CD4-positive, alpha-beta T cell (primary cell): ENCODE measurements at places on chromosomes 3 and 15.

- DNase-seq = no peak
Measured at GRCh38 chr15:56812221-56812620, 78.9 kb upstream of the ZNF280D start.

DNA sequence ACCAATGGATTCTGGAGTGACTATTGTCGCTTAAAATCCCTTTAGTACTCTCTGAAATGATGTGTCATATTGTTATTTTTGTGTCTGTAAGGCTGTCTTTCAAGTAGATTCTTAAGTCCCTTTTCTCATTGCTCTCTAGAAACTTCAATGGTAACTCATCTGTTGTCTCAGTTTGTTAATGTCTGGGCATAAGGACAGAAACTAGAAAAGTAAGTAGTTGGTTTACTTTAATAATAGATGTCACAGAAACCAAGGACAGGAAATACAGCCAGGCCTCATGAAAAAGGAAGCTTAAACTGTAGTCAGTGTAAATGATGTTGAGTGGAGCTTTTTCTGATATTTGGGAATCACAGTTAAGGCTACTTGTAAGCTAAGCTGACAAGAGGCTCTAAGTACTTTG lies 730.2 kb upstream of the DPPA4 start:
- no peak for DNase-seq

DNA sequence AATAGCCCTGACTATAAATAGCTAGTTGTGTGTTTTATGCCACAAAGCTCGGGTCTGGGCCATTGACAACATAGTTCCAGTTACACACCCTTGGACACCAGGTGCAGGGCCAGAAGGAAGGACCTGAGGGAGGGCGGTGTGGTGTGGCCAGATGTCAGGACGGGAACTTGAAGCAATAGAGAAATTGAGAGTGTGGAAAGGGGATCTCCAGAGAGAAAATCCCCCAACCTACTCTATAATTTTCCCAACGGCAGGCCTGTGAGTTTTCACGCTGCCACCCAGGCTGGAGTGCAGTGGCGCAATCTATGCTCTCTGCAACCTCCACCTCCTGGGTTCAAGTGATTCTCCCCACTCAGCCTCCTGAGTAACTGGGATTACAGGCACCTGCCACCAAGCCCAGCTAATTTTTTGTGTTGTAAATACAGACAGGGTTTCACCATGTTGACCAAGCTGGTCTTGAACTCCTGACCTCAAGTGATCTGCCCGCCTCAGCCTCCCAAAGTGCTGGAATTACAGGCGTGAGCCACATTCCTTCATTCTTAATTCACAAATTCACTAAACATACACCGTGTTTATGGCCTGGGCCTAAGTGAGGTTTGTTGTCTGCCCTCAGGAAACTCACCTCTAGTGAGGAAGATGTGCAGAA lies 70.8 kb upstream of the KLF13 start:
- no peak for DNase-seq

- no peak for DNase-seq
Measured at GRCh38 chr3:157578181-157578580, 75.0 kb upstream of the VEPH1 start.

DNA sequence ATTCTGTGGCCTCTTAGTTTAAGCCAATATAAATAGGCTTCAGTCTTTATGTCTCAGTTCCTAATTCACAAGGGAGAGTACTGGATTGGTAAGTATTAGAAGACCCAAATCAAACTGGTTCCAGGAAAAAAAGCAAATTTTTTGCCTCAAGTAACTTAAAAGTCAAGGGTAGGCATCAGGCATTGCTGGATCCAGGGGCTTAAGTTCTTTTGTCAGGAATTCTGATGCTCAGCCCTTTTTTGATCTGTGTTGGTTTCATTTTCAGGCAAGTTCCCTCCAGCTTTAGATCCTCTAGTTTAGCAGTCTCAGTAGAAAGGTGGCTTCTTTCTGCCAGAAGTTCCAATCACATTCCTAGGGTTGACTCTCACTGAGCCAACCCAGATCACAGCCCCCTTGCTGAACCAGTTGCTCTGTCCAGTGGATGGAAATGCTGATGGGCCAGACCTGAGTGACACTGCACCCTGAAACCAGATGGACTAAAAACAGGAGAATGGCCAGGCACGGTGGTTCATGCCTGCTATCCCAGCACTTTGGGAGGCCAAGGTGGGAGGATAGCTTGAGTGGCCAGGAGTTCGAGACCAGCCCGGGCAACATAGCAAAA lies 253.5 kb downstream of the SHQ1 start:
- DNase-seq = no peak

- DNase-seq = no peak
Measured at GRCh38 chr15:58908550-58909309, 24.7 kb downstream of the SLTM start.

DNA sequence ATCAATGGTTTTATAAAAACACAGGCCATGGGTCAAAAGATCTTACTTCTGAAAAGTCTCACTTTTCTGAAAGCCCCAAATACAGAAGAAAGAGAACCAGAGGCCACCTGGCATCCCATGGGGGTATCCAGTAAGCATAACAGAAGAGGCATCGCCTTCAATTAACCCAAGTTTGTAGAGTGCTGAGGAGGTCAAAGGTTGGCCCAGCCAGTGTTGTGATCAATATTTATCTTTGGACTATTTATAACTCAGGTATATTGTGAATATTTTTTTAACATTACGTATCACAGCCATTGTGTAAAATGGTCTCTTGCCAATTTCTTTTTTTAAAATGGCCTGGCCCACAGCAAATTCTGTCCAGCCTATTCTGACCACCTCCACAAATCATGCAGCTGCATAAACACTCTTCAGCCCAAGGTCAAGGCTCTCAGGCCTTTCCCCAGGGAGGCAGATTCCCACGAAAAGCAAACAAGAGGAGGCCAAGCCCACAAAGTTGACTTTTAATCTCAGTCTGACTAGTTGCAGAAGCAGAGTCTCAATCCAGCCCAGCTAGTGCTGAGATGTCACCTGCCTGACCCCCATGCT lies 26.2 kb upstream of the SPTBN5 start:
- DNase-seq = no peak

DNA sequence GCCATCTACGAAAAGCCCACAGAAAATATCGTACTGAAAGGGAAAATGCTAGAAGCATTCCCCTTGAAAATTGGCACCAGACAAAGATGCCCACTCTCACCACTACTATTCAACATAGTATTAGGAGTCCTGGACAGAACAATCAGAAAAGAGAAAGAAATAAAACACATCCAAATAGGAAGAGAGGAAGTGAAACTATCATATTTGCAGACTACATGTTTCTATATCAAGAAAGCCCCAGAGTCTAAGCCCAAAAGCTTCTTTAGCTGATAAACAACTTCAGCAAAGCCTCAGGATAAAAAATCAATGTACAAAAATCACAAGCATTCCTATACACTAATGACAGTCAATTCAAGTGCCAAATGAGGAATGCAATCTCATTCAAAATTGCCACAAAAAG lies 15.6 kb downstream of the OR5K3 start:
- DNase-seq = no peak

DNA sequence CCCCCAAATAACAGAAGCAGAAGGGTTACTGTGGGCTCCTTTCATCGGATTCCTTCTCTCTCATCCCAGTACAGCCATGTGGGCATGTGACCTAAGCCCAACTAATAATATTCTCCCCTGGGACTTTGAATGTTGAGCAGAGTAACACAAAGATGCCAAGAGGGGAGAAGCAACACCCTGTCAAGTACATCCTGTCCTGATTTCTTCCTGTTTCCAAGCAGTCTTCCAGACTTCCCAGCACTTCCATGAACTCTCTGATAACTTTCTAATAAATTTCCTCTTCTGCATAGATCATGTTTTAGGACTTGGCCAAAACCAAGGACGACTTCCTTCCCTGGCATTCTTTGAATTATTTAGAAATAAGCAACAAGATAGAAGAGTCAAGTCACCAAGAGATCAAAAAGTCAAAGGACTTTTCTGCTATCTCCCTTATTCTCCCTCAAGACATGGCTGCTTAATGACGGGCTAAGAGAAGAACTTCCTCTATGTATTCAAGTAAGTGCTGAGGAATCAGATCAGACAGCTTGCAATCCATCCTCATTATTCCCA lies 37.9 kb downstream of the CRYGS start:
- no peak for DNase-seq

DNA sequence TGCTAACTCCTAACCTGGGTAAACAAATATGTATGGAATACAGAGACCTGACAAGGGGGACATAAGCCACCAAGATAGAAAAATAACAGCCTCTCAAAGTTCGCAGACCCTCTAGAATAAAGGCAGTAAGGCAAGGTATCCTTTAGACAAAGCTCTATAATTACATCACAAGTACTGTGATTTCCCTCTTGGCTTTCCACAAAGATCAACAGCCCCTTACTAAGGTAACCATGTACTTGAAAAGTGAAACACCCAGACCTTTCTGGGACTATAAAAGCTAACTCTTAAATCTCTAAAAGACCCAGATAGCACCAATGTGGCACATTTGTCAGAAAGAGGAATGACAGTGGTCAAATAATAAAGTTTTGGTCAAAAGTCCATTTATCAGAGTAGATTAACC lies 51.9 kb downstream of the TBL1XR1 start:
- no peak for DNase-seq

DNA sequence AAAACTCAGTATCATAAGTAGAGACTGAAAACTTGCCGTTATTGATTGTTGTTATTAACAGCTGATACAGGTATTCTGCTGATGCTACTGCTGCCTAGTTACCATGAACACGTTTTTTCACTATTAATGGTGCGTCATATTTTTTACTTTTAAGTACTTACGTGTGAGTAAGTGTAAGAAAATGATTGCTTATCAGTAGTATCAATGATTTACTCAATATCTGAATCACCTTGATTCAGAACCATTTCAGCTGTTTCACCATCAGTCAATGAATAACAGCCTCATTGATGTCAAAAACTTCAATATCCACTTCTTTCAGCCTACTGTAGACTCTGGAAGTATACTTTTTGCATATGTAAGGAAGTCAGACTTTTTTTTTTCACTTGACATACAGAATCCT lies 4.7 kb downstream of the CCR8 start:
- no peak for DNase-seq

DNA sequence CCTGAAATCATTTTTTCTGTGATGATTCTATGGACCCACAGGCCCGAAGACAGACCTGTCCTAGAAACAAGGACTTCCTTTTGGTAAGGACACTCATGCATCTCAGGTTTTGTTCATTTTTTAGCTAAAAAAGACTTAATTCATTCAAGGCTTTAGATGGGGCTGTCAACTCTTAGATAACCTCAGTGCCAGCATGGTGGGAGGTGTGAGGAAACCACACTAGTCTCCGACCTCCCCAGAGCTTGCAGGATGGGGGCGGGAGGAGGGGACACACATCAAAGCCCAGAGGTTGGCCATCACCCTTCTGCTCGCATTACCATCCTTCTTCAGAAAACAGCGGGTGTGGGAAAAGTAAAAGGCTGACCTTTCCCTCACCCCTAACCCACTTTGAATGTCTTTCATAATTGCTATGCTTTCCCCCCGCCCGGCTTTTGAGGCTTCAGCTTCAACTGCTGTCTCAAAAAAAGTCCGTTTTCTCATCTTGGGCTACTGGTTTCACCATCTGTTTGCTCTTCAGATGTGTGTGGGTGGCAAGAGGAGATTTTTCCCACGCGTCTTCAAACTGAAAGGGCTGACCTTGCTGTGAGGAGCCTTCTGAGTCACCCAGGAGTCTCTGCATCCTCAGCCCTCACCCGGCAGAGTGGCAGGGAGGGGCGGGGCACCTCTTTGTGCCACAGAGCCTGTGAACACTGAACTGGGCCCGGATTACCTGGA lies 27.6 kb upstream of the CXCR6 start:
- DNase-seq = peak; percentile 61

DNA sequence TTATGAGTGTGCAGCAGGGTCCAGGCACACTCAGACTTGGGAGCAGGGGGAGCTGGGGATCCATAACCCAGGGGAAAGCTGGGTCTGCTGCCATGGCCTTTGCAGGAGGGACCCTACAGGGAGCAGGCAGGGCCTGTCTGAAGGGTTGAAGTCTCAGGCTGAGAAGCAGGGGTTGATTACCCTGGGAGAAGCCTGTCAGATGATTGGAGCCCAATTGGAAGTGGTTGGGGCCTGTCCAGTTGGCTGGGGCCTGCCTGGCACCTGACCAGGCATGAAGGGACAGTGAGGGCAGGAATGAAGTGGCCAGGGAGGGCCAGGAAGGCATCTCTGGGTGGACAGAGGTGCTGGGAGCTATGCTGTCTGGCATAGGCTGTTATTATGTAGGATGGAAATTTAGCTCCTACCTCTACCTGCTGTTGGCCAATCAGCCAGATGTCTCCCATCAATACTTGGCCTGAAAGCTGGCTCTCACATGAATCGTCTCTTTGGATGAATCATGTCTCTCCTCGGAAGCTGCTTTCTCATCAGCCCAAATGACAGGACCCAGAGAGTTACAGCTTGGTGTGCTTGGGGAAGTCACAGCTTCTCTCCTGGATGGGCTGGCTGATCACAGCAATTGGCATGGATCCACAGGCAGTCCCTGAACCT lies 27.4 kb upstream of the SLCO2A1 start:
- no peak for DNase-seq

DNA sequence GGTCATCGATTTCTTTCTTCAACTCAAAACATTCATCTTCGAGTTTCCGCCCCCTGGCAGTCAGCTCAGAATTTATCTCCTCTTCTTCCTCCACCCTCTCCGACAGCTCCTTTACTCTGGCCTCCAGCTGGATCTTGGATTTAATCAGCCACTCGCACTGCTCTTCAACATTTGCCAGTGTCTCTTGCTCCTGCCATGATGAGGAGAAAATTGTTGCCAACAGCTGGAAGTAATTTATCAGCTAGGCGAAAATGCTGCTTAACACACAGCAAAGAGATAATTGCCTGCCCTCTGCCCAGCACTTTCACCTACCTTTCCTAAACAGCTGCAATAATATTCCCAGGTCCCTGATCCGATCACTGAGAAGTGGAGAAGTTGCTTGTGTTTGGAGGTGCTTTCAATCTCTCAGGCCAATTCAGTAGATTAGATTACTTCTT lies 69.3 kb downstream of the MYH15 start:
- DNase-seq = no peak

DNA sequence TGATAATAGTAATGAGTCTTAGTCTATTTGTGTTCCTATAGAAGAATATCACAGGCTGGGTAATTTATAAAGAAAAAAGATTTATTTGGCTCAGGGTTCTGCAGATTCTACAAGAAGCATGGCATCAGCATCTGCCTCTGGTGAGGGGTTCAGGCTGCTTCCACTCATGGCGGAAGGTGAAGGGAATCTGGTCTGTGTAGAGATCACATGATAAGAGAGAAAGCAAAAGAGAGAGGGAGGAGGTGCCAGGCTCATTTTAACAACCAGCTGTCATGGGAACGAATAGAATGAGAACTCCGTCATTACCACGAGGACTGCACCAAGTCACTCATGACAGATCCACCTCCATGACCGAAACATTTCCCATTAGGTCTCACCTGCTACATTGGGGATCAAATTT lies 664.0 kb upstream of the SGO1 start:
- DNase-seq = no peak

- DNase-seq = no peak
Measured at GRCh38 chr3:186580785-186581184, 10.3 kb downstream of the DNAJB11 start.

- no peak for DNase-seq
Measured at GRCh38 chr3:143770391-143770790, 77.9 kb downstream of the SLC9A9 start.

GRCh38 chr3:39103324-39103693 lies 4.1 kb downstream of the GORASP1 start:
- DNase-seq = no peak

GRCh38 chr3:97971679-97972567 lies at the start of gene RIOX2:
Gene RIOX2 (minus strand): TSS chr3:97972431. CDS start chr3:97967593, 4,838 bp downstream.
- peak; percentile 52 for DNase-seq
